Activated gamma-delta T cell treated with anti-CD3 and anti-CD28 coated beads, Interleukin-2, amount 50 U/mL, for 16 hours (primary cell): ENCODE measurements at places on chromosomes 3 and 15.

GRCh38 chr15:75727851-75728715 is 15.4 kb upstream of the CSPG4 start:
- DNase-seq, result peak; percentile 50

DNA sequence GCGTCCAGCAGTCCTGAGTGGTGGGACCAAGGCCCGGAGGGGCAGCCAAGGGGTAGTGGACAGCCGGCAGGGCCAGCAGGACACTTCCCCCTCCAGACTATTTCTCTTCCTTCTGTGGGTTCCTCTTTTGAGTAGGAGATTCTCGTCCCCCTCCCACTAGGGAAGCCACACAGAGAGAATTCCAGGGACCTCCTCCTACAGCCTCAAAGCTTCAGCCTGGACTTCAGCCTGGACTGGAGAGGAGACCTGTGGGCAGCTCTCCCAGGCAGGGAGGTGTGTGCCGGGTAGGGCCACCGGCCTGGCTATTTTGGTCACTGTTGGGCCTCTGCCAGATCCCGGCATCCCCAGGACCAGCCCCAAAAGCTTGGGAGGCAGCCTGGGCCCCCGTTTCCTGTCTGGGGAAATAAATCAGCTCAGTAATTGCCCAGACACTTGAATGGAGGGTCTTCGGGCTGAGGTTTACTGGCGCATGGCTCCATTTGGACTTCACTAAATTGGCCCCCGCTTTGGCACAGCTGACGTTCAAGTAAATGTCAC is 1.3 kb downstream of the SLC6A6 start:
- DNase-seq, result no peak

- DNase-seq, result no peak
Measured at GRCh38 chr3:188320757-188321156, 166.8 kb downstream of the LPP start.

DNA sequence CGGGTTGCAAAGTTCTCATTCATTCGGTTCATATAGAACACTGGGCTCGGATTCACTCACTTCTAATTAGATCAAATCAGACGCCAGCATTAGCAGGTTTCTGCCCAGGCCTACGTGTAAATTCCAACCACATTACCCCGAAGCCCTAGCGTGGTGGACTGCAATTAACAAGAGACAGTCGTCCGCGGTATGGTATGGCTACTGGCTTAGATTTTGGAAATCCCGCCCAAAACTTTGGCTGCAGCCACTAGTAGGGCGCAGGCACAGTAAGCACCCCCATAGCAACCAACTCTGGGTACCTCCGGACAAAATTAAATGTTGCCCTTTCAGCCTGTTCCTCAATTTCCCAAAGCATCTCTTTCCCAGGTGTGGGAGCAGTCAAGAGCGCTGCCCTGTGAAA is 771 bp downstream of the RARRES1 start:
- DNase-seq, result no peak

DNA sequence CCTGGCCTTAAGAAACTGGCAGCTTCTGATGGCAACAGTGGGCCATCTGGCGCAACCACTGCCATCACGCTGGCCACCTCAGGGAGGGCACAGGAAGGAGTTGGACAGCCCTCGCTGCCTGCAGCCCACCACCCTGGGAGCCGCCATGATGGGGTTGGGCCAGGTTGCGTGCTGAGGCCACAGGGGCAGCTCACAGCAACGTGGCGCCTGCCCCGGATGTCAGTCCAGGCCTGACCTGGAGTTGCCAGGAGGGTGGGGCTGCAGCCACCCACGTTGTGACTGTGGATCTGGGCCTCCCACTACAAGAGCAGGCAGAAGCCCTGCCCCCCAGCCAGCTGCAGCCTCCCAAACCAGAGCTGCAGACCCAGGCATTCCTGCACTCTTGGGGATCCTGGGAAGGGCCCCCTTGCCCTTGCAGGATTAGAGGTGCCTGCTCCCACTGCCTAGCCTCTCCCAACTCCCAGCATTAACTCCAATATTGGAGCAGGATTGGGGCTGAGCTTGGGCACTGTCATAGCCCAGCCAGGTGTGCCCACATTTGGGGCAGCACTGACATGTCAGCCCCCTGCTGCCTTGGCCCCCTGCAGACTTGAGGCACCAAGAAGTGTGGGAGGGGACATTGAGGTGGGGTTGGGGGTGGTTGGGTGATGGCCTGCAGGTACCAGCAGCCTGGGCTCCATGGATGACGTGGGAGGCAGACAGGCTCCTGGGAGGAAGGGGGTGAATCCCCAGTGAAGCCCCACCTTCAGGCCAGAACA is 468.9 kb upstream of the CCDC54 start:
- no peak for DNase-seq

DNA sequence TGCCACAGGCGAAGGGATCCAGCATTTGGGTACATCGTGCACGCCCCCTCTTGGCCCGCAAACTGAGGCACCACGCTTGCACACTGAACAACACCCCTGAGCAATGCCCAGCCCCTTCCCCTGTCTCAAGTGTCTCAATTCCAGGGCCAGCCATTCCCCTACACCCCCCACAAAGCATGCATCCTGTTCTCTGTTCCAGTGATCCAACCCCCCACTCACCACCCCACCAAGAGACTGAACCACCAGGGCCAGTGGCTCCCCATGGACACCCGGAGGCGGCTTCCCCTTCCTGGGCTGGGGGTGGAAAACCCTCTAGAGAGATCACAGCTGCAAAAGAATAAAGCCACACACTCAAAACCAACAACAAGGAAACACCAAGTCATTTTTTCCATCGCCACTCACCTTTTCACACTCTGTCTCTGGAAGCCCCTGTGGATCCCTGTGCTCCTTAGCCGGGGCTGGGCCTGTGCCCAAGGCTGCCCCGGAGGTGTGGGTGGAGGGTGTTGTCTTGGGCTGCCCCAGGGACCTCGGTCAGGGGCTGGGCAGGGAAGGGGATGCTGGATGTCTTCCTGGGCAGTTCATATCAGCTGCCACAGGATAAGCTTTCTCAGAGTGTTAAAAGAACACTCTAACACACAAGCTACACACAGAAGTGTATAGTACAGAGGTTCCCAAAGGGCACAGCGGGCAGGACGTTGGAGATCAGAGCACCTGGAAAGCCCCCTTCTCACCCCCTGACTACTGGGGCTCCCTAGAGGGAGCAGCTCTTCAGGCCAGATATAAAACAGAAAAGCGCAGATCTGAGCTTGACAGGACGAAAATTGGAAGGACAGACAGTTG is 92.5 kb downstream of the CHSY1 start:
- DNase-seq, result no peak

DNA sequence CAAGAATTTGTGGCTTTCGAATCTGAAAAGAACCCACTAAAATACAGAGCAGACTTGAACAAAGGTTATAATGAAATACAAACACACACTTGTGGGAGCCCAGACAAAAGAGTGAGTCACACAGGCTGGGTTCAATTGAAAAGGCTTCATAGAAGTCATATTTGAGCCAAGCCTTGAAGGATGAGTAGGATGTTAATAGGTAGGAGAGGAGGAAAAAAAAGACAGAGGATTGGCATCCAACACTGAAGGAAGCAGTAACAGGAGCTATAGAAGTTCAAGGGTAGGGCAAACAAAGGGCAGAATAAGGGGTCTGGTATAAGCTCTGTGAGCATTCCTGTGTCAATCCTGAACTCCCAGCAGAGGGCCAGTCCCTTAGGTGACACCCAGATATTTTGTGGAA is 325.4 kb downstream of the FOXP1 start:
- no peak for DNase-seq

DNA sequence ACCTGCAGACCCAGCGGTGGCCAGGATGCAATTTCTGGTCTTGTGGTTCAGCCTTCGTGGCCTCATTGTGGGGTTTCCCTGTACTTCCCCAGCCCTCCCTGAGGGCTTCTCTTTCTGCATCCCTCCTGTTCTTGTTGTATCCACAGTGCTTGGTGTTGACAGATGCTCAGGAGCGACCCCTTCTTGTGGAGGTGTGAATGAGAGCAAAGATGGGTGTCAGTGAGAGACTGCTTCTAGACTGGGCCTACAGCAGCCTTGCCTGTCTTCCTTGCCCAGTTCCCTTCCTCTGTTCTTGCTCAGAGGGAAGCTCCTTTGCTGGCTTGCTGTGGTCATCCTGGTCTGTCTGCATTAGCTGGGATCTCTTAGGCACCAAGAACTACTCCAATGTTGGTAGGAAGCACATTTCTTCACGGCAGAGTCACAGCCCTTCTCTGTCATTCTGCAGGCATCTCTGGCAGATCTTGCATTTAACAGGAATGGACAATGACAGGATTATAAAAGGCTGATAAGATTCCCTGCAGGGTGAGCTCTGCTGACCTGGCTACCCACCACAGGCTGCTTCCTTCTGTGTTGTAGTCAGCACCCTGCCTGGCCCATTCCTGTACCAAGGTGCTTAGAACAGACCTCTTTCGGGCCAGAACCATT is 317.8 kb upstream of the C2CD4B start:
- no peak for DNase-seq

DNA sequence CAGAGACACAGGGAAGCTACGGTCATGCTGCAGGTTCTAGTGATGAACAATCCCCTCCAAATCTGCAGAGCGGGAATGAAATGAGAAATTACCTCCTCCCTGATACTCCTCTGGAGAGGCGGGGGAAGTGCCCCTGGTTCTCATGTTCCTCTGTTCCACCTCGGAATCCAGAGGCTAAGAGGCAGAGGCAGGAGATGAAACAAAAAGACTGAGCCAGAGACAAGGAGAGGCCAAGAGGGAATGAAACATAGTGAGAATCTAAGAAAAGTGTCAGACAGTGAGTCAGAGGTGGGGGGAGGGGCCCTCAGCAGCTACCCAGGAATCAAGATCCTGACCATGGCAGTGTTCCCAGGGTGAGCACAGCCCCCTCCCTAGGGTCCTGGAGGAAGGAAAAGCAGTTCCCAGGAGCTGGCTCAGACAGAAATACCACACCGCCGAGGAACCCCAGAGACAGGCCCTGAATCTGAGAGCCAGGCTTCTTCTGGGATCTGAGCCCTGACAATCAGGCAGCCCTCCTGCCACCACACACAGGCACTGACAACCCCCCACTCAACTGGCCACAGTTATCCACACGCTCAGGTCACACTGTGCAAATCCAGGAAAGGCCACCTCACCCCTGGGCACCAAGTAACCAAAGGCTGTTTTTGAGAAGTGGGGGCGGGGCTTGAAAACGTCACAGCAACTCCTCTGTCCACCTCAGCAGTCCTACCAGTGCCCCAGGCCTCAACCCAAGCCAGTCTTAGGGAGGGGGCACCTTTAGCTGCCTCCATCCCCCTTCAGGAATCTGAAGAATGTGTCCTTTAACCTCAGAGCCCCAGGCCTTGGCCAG is 2.4 kb downstream of the CSRNP1 start:
- peak; percentile 41 for DNase-seq

- DNase-seq, result no peak
Measured at GRCh38 chr3:38086496-38086895, 47.5 kb downstream of the DLEC1 start.

- no peak for DNase-seq
Measured at GRCh38 chr15:42490291-42490670, 660 bp downstream of the ZNF106 start.

GRCh38 chr15:26260517-26261133 is 397.5 kb upstream of the ATP10A start:
- no peak for DNase-seq

DNA sequence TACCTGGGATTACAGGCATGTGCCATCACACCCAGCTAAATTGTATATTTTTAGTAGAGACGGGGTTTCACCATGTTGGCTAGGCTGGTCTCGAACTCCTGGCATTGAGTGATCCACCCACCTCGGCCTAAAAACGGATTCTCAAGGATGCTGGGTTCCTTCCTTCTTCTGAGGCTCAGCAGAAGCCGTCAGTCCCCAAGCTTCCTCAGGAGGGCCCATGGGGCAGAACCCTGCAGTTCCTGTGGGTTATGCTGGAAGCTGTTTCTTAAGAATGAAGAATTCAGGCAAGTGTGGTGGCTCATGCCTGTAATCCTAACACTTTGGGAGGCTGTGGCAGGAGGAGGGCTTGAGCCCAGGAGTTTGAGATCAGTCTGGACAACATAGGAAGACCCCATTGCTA is 29.0 kb upstream of the ZNF710 start:
- DNase-seq, result no peak

DNA sequence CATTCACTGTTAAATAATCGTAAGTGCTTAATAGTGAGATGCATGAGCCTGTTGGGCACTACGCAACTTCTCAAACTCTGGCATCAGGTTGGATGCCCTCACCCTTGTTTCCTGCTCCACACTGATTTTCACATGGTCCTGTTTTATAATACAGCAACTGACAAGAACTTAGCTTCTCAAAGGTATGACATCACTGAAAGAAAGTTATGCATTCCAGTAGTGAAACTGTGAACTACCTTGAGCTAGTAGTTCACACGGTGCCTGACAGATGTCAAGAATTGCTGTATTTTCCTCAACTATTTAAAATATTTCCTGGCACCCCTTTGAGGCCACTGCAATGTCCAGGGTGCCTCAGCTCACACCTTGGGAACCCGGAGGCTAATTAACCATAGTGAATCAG is 327.5 kb downstream of the RORA start:
- no peak for DNase-seq

DNA sequence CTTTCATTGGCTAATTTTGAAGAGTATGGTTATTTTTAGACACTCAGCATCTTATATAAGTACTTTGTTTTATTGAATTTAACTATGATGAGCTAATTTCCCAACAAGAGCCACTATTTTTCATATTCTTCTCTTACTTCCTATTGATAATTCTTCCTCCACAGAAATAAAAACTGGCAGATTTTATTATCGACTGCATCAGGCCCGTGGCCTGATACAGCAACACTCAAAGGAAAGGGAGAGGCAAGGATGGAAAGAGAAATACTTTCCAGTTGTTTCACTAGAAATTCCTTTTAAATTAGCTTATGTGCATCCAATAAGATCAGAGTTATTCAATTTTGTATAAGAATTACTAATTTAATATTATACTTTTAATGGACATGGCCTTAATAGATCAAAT is 886.3 kb downstream of the ROBO1 start:
- no peak for DNase-seq

DNA sequence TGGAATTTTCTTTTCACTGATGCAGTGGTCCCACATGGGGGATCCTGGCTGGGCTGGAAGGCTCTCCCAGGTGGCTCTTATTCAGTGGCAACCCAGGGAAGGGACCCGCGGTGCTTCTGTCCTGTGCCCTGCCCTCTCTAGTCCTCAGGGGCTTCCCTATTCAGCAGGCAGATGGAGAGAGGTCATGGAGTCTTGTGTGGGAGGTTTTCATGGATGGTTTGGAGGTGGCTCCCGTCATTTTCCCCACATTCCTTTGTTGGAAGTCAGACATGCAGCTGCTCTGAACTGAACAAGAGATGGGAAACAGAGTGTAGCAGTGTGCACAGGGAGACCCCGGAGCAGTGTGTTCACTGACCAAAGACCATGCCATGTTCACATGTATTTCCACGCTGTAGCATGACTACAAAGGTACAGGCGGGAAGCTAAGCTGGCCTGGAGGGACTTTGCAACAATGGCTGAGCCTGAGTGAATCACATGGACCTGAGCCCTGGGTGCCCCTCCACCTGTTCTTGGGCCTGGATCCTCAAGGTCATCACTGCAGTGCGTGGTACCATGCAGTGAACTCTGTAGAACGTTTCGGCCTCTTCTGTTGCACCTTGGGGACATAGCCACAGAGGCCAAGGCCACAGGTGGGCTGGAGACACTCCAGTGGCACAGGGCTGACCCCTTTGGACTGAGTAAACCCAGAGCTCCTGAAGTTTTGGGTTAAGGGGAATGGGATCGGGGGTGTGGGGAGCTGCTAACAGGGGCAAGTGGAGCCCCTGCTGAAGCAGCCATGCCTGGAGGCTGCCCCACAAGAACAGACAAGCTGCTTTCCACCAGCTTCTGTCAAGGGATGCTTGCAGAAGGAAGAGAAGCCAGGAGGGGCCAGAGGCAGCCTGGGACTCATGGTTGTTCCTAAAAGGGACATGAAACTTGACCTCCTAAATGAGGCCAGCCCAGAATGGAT is 123.0 kb downstream of the ASB7 start:
- DNase-seq, result no peak
